ENCODE measurements at places on chromosomes 12 and 14. TPM values are rescaled to one million over a fixed set of nuclear protein-coding genes. Genes with fewer than 3 reads are reported as not detected.

PARP2 gene
- total RNA-seq: 17.4 TPM

ITGB7 gene
- total RNA-seq: 1.7 TPM

CCDC197 gene
- total RNA-seq: not detected

GPD1 gene
- total RNA-seq: 0.91 TPM

ABHD12B gene
- total RNA-seq: not detected

CCER1 gene
- total RNA-seq: not detected

GLT8D2 gene
- total RNA-seq: 13.6 TPM

RNF31 gene
- 33.3 TPM for total RNA-seq

DYNLL1 gene
- total RNA-seq: 287 TPM

OR10G3 gene
- total RNA-seq: not detected

P2RX2 gene
- 1.7 TPM for total RNA-seq

TMEM132C gene
- 2.9 TPM for total RNA-seq

GNS gene
- total RNA-seq: 90.5 TPM

CEBPE gene
- 0.57 TPM for total RNA-seq

DNA sequence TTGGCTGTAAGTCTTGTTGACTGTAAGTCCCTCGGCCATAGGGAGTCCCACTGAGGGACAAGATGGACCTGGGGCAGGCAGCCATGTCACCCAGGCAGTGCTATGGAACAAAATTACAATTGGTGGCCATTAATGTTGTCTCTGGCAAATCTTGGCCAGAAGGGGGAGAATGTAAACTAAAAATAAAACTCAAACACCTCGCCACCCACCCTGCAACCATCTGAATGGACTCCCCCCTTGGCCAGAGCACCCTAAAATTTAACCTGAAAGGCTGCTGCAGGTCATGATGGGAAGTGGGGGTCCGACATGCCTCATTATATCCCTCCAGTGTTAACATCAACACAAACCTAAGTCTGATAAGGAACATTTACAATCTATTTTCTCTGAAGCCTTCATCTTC is 8.2 kb downstream of the SLC22A17 start:
- no peak for DNase-seq

DNA sequence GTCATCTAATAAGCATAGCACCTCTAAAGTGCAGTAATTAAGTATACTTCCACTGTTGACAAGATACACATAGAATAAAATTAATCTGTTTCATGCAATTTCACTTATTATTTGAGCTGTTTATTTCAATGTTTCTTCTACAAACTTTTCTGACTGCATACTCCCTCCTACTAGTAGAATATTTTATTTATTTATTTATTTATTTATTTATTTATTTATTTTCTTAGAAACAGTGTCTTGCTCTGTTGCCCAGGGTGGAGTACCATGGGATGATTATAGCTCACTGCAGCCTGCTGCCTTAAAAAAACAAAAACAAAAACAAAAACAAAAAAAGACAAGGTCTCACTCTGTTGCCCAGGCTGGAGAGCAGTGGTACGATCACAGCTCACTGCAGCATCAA is 68.4 kb upstream of the KITLG start:
- no peak for DNase-seq

- DNase-seq: no peak
Measured at GRCh38 chr14:92099802-92100201, 6.6 kb downstream of the ATXN3 start.

- DNase-seq: no peak
Measured at GRCh38 chr12:6340032-6340638, 1.7 kb downstream of the TNFRSF1A start.

GRCh38 chr12:97559267-97559666 is 96.7 kb downstream of the RMST start:
- no peak for DNase-seq

DNA sequence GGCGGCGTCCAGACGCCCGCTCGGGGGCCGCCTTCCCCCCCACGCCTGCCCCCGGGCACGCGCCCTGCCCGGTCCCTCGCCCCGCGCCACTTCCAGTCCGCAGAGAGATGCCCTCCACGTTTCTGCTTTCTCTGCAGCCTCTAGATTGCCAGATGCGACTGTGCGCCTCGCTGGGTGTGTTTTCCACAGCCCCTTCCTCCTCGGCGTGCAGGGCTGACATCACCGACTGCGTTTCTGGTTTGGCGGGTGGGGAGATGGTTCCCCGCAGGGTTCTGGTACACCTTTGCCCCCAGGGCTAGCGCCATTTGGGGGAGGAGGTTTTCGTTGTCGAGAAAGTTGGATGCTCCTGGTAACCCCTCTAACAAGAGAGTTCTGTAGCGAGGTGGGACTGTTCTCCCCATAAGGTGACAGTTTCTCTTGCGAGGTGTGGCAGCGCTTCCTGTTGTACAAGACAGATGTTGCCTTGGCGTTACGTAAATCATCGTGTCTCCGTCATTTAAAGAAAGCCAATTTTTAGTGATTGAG is 1.5 kb downstream of the CALM1 start:
- DNase-seq: peak; percentile 92

- no peak for DNase-seq
Measured at GRCh38 chr12:76666290-76666835, 97.6 kb upstream of the ZDHHC17 start.

- DNase-seq: no peak
Measured at GRCh38 chr14:97415907-97416306, 618.7 kb downstream of the VRK1 start.

DNA sequence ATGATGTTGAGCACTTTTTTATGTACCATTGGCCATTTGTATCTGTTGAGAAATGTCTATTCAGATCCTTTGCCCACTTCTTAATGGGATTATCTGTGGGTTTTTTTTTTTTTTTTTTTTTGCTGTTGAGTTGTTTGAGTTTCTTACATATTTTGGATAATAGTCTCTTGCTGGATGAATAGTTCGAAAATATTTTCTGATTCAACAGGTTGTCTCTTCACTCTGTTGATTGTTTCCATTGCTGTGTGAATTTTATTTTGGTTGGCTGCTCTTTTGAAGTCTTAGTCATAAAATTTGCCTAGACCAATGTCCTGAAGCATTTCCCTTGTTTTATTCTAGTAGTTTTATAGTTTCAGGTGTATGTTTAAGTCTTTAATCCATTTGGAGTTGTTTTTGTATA is 64.5 kb downstream of the CAND1 start:
- no peak for DNase-seq

DNA sequence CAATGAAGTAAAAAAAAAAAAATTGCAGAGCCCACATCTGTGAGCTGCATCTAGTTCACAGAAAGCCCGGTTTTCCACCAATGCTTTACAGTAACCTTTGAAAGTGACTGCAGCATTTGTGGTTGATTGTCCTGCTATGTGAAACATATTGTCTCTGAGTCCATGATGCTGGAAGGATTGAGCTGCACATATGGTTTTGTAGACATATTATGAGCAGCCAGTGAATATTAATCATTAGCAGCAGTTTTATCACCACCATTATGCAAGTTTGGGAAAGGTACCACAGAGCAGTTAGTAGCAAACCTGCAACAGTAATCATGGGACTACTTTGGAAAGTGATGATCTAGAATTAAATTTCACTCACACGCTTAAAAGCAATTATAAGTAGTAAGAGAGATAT is 151.5 kb upstream of the PRICKLE1 start:
- DNase-seq: peak; percentile 29

GRCh38 chr12:92786045-92786444 is 83.3 kb downstream of the PLEKHG7 start:
- no peak for DNase-seq

GRCh38 chr14:37972941-37973887 is 234.5 kb upstream of the SSTR1 start:
- no peak for DNase-seq

DNA sequence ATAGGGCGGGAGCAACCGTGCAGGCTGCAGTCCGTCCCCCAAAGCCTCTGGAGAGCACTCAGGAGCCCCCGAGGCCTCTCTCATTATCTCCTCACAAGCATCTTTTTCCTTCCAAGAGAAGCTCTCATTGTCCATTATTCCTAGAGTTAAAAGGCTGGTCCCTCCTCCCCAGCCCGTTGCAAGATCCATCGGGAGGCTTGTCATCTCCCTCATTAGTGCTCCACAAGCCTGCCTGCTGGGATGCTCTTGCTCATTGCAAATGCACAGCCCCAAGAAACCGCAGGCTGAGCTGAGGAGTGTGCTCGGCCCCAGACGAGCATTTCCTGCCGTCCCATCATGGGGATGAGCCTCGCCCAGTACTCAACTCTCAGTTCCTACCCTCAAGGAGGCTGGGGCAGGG is 23.3 kb downstream of the NUAK1 start:
- no peak for DNase-seq

DNA sequence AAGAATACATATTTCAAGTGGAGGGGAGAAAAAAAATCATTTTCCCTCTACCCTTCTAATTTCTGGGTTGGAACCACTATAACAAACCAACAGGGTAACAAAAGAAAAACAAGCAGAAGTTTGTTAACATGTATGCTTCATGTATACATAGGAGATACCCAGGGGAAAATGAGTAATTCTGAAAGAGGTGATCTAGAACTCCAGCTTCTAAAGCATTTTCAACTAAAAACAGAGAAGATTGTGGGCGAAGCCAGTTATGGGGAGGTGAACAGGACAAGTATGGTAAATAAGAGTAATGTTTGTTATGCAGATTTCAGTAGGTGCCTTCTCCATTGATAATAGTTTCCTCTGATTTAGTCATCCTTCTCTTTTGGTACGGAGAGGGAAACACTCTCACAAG is 16.7 kb downstream of the FNTB start:
- DNase-seq: no peak

- DNase-seq: no peak
Measured at GRCh38 chr12:873954-874353, 75.5 kb downstream of the RAD52 start.

- no peak for DNase-seq
Measured at GRCh38 chr14:34220378-34220706, 241.7 kb downstream of the SPTSSA start.

- DNase-seq: no peak
Measured at GRCh38 chr12:33476058-33476457, 36.4 kb upstream of the SYT10 start.

DNA sequence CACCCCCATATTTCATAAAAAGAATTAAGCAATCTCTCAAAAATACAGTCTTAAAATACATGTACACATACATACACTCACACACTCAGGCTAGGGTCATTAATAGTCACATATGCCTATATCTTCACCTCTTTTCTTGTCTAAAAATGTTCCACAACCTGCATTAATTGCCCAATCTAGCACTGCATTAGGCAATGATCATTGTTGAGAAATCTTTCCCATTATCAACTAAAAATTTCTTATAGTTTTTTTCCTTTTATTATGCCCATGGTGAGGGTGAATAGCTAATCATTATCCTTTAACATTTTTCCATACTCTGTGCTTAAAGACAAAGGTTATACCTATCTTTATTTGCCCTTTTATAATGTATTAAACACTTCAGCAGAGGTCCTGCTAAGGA is 38.3 kb downstream of the FSCB start:
- DNase-seq: no peak

- DNase-seq: peak; percentile 8
Measured at GRCh38 chr12:95326855-95327254, 109.2 kb downstream of the VEZT start.

DNA sequence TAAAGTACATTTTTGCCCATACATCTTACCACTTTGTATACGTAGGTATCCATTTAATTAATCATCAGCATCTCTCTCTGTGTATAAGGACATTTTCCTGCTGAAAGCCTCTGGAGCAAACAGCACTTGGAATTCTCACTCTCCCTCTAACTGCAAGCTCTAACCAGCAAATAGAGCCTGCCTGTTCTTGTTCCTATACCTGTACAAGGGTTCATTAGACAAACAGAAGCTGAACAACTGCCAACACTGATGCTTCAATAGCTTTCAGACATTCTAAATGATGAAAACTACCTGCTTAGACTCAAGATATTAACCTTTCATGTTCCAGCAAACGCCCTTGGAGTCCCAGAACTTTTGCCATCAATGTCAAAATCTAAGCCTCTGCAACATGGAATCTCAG is 98.0 kb downstream of the KCNH5 start:
- no peak for DNase-seq

DNA sequence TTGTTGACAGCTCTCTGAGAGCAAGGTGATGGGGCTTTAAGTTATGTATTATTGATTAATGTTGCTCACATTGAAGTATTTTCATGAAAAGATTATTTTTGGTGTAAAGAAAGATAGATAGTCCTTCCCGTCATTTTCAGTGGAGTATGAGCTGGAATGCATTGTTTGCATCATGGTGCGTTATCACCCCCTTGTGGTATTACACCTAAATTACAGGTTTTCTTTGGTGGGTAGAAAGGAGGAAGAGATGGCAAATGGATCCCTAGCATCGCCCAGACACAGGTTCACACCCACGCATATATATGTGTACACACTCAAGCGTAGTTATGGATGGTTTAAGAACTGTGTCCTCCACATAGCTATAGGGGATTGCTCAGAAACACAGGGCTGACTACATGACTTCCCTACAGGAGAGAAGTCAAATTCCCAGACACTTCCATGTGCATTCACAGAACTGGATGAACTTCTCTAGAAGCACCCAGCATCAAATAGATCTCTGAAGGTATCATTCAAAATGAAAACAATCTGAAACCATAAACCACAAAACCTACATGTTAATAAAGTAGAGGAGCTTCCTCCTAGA is 14.4 kb upstream of the SERPINA10 start:
- DNase-seq: peak; percentile 77

- DNase-seq: no peak
Measured at GRCh38 chr12:131087302-131087818, 133.7 kb downstream of the ADGRD1 start.

GRCh38 chr12:75602106-75602505 is 90.7 kb upstream of the KRR1 start:
- no peak for DNase-seq

- DNase-seq: no peak
Measured at GRCh38 chr14:75522983-75523318, 682 bp downstream of the BATF start.

- DNase-seq: no peak
Measured at GRCh38 chr12:109987615-109988014, 8.6 kb downstream of the GIT2 start.

DNA sequence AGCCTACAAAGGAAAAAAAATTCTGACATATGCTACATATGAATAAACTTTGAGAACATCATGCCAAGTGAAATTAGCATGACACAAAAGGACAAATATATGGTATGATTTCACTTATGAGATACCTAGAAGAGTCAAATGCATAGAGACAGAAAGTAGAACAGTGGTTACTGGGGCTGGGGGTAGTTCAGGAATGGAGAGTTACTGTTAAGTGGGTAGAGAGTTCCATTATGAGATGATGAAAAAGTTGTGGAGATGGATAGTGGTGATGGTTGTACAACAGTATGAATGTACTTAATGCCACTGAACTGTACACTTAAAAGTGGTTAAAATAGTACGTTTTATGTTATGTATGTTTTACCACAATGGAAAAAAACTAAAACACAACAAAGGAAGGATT is 92.3 kb downstream of the SCAF11 start:
- no peak for DNase-seq

DNA sequence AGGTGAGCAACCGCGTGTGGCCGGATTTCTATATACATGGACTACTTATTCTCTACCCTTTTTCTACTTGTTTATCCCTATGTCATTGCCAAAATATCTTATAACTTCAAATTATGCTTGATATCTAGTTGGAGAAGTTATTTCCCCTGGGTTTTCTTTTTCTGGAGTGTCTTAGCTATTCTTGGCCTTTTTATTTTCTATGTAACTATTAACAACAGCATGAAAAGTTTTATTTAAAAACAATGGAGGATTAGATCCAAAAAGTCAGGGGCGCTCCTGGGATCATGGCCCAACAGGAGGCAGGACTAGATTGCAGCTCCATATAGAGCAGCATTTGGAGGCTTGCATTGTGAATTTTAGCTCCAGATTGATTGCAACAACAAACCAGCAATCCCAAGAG is 8.6 kb upstream of the STRAP start:
- no peak for DNase-seq

Data from esophagus muscularis mucosa (tissue), 4 donors.